Body of pancreas (tissue), 4 donors: ENCODE measurements at places on chromosomes 1 and 21. TPM values are rescaled to one million over a fixed set of nuclear protein-coding genes. Genes with fewer than 3 reads are reported as not detected.

GRCh38 chr1:42429603-42430002 is 26.2 kb downstream of the ZMYND12 start:
- DNase-seq = no peak
- H3K36me3 ChIP-seq = no peaks in the 10 kb centered on the region
- no peak overlapping the region for H3K27ac ChIP-seq
- H3K27me3 ChIP-seq = no peaks in the 10 kb centered on the region

DNA sequence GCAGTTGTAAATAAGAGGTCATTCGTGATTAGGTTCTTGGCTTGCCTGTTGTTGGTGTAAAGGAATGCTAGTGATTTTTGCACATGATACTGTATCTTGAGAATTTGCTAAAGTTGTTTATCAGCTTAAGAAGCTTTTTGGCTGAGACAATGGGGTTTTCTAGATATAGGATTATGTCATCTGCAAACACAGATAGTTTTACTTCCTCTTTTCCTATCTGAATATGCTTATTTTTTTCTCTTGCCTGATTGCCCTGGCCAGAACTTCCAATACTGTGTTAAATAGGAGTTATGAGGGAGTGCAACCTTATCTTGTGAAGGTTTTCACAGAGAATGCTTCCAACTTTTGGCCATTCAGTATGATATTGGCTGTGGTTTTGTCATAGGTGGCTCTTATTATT is 576.1 kb upstream of the RGS18 start:
- H3K4me3 ChIP-seq = no peak overlapping the region
- no peak for DNase-seq
- no peaks in the 10 kb centered on the region for H3K4me1 ChIP-seq

- no peaks in the 10 kb centered on the region for H3K27me3 ChIP-seq
- H3K36me3 ChIP-seq = no peaks in the 10 kb centered on the region
- DNase-seq = no peak
- H3K4me1 ChIP-seq = no peaks in the 10 kb centered on the region
These were observed 217.2 kb upstream of the NFIA start for GRCh38 chr1:60865166-60865565.

GRCh38 chr1:205204552-205204951 is 7.0 kb downstream of the DSTYK start:
- no peaks in the 10 kb centered on the region for H3K4me1 ChIP-seq
- no peak for DNase-seq
- H3K36me3 ChIP-seq = no peaks in the 10 kb centered on the region
- no peak overlapping the region for H3K27ac ChIP-seq
- no peak overlapping the region for H3K4me3 ChIP-seq
- H3K27me3 ChIP-seq = no peaks in the 10 kb centered on the region

Gene NTMT2
- not detected for total RNA-seq
